ENCODE measurements at places on chromosomes 4 and X.

DNA sequence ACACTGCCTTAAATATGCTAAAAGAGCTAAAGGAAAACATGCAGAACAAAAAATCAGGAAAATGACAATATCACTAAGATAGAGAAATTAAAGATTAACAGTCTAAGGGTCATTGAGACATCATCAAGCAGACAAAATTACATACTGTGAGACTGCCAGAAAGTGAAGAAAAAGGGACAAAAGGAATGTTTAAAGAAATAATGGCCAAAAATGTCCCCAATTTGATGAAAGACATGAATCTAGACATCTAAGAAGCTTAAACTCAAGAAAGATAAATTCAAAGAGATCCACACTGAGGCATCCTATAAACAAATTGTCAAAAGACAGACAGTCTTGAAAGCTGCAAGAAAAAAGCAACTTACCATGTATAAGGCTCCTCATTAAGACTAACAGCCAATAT is 63.7 kb downstream of the OPHN1 start:
- no peak for DNase-seq

- no peak for DNase-seq
Measured at GRCh38 chrX:103919270-103919637, 43.2 kb upstream of the TMSB15B start.

GRCh38 chrX:29531336-29531735 is 684.0 kb upstream of the MAGEB2 start:
- no peak for DNase-seq

DNA sequence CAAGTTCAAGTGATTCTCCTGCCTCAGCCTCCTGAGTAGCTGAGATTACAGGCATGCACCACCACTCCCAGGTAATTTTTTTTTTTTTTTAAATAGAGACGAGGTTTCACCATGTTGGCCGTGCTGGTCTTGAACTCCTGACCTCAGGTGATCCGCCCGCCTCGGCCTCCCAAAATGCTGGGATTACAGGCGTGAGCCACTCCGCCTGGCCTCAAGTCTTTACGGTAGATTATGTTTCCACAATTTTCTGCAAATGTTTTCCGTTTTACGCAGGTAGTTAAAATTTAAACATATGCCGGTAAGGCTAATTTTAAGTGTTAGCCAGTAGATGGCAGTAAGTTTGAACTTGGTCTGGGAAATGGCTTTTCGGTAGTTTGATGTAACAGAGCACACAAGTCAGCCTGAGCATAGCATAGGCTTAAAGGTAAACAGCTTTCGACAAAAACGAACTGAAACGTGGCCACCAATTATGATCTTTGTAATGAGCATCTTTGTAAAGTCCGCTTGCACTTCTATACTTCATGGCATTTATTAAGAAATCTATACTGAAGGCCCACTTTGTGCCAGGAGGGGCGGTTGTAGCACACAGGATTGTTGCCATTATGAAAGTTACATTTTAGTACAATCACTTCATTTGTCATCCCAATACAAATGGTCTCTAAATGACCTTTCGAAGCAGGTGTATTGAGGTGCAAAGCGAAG is 31.1 kb downstream of the CCKAR start:
- no peak for DNase-seq

GRCh38 chr4:112968451-112969159 is 80.8 kb upstream of the ANK2 start:
- DNase-seq, result no peak

GRCh38 chr4:19366916-19367315 is 884.8 kb upstream of the SLIT2 start:
- DNase-seq, result no peak

DNA sequence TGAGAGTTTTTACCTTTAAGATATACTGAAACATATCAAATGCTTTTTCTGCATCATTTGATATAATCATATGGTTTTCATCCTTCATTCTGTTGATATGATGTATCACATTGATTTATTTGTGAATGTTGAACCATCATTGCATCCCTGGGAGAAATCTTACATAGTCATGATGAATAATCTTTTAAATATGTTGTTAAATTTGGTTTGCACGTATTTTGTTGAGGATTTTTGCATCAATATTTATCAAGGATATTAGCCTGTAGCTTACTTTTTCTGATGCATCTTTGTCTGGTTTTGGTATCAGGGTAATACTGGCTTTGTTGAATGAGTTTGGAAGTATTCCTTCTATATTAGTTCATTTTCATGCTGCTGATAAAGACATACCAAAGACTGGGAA is 541.4 kb downstream of the TLL1 start:
- no peak for DNase-seq

GRCh38 chr4:188779581-188779980 is 640.3 kb downstream of the TRIML1 start:
- no peak for DNase-seq

GRCh38 chr4:185566425-185566824 is 31.1 kb upstream of the PDLIM3 start:
- DNase-seq, result no peak

GRCh38 chrX:39848243-39848642 is 249.5 kb downstream of the BCOR start:
- no peak for DNase-seq

DNA sequence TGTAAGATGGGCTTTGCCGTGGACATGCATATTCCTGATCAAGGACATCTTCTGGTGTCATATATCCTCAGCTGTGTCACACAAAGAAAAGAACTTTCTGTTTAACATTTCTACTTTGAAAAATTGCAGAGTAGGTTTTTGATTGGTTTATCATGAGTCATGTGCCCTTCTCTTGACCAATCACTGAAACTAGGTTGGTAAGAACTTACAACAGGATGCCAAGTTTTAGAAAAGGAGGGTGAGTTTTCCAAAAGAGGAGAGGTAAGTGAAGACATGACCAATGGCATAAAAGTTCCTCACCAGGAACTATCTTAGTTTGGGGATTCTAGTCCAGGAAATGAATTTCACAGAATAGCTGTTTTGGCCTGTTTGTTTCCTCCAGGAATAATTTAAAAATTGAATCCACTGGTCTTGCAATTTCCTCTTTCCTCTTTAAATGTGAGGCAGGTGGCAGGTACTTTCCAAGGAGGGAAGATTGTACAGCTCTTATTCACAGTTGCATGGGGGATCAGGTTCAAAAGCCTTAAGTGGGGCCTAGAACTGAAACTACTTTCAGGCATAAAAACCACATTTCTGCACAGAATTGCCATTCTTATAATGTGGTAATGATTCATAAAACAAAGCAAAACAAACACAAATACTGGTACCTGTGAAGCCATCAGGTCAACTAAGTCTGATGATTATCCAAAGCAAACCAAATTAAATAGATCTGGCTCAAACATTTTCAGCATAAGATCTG is 1114.5 kb upstream of the LCORL start:
- no peak for DNase-seq

DNA sequence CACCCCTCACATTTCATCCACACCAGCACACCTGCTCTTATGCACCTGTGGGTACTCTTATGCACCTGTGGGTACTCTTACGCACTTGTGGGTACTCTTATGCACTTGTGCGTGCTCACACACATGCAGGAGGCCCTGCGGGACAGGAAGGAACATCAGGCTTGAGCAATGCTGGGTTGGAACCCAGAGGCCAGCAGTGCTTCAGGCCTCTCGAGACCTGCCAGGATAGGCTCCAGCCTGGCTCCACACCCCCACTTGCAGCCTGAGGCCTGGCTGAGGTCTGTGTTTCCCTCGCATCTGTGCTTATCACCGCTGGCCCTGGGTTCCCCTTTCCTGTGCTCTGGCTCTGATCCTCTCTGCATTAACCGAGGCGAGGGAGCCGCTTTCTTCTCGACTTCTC is 34.7 kb downstream of the SORCS2 start:
- no peak for DNase-seq

GRCh38 chr4:86452924-86453531 is 93.2 kb upstream of the MAPK10 start:
- DNase-seq, result no peak

- DNase-seq, result peak; percentile 27
Measured at GRCh38 chr4:124712372-124713184, at the start of gene ANKRD50. TSS of gene ANKRD50 (minus strand) at chr4:124712732. CDS start at chr4:124710511, 2,221 bp downstream.

DNA sequence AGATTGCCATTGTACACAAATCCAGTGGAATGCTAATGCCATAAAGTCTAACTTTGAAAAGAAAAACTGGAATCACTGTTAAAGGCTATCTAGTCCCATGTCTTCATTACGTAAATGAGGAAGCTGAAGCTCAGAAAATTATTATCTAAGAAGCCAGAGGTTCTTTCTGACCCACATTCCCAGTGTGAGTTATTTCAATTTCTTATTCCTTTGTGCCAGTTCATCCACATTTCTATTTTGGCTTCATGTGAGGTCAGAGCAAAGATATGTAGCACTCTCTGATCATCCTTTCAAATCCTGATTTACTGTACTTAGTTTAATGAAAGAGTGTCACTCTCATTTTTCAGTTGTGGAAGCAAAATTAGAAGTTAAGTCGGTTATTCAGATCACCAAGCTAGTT is 24.6 kb upstream of the NWD2 start:
- no peak for DNase-seq

DNA sequence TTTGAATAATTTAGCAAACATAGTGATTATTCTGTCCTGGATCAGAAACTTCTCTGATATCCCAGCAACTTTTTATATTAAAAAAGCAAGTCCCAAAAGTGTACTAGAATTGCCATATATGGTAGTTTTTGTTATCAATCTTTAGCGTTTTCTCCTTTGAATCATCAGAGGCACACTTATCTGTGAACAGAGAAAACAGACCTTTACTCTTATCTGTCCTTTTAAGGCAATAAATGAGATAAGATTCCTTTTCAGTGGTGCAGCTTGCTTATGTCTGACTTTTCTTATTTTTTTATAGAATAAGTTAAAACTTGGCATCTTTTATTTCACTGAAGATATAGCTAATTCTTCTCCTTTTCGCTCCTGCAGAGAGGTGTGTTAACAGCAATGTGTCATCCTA is 458.1 kb upstream of the PCDH10 start:
- no peak for DNase-seq

DNA sequence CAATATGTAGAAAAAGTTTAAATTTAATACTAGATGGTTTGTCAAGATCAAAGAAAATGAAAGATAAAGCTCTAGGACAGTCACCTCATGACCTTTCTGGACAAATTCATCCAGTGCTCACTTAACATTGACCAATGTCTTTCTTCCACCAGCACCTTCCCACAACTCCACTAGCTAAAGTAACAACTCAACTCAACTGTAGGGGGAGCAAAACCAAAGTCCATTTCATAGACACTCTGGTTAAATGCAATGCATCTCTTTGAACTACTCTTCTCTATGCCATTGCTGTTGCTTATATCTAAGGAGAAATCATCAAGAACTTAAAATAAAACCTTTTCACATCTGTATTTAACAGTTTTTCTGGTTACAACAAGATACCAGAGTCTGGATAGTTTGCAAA is 25.1 kb downstream of the UGT2B4 start:
- DNase-seq, result no peak

DNA sequence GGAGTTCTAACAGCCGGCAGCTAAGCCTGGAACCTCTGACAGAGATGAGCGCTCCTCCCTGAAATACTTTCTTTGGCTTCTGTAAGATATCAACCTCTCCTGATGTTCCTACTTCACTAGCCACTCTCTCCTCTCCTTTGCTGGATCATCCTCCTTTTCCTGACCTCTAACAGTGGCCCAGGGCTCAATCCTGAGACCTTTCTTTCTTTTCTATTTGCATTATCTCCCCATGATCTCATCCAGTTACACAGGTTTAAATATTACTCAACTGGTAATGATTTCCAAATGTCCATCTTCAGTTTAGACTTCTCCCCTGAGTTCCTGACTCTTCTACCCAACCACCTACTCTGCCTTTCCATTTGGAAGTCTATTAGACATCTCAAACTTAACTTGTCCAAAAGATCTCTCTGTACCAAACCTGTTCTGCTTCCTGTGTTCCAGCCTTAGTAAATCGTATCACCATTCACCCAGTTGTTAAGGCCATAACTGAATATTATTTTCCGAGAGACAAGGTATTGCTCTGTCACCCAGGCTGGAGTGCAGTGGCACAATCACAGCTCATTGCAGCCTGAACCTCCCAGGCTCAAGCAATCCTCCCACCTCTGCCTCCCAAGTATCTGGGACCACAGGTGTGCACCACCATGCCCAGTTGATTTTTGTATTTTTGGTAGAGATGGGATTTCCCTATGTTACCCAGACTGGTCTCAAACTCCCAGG is 41.1 kb downstream of the RFC1 start:
- DNase-seq, result no peak

- no peak for DNase-seq
Measured at GRCh38 chrX:144946666-144947065, 300.6 kb upstream of the SPANXN1 start.

DNA sequence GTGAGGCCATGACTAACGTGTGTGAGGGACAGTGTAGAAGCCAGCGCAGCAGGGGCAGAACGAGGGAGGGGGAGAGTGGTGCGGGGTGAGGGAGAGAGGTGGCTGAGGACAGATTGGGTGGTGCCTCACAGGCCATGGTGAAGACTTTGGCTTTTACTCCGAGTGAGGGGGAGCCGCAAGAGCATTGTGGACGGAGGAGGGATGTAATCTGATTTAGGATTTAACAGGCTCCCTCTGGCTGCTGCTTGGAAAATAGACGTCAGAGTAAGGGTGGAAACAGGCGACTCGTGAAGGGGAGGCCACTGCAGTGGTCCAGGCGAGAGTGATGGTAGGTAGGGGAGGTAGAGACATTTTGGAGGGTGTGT is 13.0 kb downstream of the PPP1R3F start:
- no peak for DNase-seq

GRCh38 chr4:76708971-76709771 is 188.8 kb downstream of the SOWAHB start:
- no peak for DNase-seq

- no peak for DNase-seq
Measured at GRCh38 chrX:100316987-100317386, 93.1 kb downstream of the PCDH19 start.

- no peak for DNase-seq
Measured at GRCh38 chr4:79588679-79589078, 180.7 kb upstream of the GK2 start.

GRCh38 chrX:153598541-153599191 is at the start of gene CCNQ:
TSS of gene CCNQ (minus strand) at chrX:153599139. CDS start at chrX:153599073, 66 bp downstream.
- DNase-seq, result no peak

GRCh38 chr4:150794706-150795105 is 212.8 kb downstream of the MAB21L2 start:
- DNase-seq, result no peak

GRCh38 chr4:10047967-10048366 is 26.7 kb upstream of the SLC2A9 start:
- no peak for DNase-seq

DNA sequence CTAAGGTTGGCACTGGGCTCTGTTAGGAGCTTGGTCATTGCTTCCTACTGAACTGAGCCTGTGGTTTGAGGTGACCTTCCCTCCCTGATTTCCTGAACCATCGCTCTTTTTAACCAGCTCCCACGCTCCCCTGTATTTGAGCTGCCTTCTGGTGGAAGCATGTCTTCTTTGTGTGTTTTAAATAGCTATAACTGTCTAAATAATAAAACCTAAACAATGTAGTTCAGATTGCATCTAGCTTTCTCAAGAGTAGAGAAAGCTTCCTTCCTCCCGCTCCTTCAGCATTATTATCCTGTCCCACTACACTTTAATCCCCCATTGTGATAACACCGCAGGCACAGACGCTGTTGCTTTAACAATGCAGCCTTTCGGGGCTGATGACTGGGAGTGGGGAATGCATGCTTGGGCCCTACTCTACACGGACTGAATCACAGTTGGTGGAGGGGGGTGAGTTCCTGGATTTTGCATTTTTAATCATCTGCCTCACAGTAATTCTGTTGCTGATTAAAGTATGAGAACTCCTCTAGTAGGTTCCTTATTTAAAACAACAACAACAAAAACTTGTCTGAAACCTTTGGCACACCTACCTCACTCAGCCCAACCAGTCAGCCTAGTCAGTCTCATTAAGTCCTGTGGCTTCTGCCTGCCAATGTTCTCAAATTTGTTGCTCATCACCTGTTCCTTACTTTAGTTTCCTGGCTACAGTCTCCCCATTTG is 6.6 kb downstream of the SMS start:
- no peak for DNase-seq

- DNase-seq, result no peak
Measured at GRCh38 chr4:38241541-38241940, 281.3 kb downstream of the PTTG2 start.

Measured in stimulated activated CD8-positive, alpha-beta memory T cell treated with anti-CD3 and anti-CD28 coated beads, Interleukin-4, amount 100 ng/mL, for 4 hours (primary cell).